Stimulated activated CD8-positive, alpha-beta memory T cell treated with anti-CD3 and anti-CD28 coated beads, Interleukin-7, amount 100 ng/mL, for 1 hour (primary cell): ENCODE measurements at places on chromosomes 16 and 17.

- no peak for DNase-seq
Observed at GRCh38 chr17:81228420-81228819, 5.7 kb upstream of the CEP131 start.

DNA sequence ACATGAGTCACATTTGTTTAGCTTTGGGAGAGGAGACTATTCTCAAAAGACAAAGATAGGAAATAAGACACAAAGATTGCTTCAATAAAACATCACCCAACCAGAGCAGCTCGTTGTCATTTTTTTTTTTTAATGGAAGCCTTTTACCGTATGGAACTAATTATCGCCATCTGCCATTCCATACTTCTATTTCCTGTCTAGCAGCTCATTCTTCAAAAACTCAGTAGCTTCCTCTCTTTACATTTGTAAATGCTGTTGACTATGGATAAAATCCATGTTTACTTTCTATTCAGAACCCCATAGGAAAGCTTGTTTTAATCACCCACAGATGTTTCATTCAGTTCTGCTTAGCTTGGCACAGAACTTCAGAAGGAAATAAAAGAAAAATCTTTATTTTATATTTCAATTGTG lies 110.0 kb upstream of the PSMD7 start:
- DNase-seq, result no peak

DNA sequence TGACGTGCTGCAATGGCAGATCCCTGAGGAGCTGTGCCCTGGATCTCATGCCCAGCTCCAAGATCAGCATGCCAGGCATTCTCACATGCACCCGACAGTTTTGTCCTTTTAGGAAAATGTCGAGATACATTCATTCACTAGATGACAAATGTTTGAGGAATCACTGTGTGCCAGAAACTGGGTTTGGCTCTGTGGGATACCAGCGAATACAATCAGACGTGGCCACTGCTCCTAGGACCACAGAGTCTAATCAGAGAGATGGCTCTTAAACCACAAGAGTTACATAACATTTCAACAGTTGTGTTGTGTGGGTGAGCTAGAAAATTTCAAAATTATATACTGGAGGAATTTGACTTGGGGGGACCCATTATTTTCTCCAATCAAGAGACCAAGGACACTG lies 579.7 kb downstream of the CDH13 start:
- DNase-seq, result no peak

DNA sequence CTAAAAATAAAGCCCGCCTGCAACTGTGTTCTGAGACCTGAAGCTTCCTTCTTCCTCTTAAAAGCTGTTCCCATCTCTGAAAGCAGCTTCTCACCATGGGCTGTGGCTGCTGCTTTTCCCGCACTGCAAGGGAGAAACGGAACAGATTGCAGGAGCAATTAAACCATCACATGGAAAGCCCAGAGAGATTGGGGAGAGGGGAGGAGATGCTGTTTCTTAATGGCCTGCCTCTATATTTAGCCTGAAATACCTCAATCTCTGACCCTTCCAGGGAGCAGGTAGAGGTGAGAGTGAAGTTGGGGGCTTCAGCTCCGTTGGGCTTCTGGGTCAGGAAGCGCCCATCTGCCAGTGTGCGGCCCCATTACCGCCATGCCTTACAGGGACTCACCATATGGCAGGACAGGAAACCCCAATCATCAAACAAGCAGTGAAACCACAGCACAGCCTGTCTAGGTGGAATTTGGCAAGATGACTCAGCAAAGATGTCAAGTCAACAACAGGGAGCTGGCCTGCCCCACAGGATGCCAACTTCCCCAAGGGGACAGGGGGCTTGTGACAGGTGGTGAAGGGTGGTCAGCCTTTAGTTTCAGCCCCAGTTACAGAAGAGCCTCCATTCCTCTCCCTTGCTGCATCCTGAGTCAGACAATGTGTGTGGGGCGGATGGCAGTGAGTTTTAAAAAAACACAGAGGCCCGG lies 286.6 kb upstream of the CCL2 start:
- DNase-seq, result no peak

- no peak for DNase-seq
Observed at GRCh38 chr16:53865494-53865863, 161.5 kb downstream of the FTO start.

DNA sequence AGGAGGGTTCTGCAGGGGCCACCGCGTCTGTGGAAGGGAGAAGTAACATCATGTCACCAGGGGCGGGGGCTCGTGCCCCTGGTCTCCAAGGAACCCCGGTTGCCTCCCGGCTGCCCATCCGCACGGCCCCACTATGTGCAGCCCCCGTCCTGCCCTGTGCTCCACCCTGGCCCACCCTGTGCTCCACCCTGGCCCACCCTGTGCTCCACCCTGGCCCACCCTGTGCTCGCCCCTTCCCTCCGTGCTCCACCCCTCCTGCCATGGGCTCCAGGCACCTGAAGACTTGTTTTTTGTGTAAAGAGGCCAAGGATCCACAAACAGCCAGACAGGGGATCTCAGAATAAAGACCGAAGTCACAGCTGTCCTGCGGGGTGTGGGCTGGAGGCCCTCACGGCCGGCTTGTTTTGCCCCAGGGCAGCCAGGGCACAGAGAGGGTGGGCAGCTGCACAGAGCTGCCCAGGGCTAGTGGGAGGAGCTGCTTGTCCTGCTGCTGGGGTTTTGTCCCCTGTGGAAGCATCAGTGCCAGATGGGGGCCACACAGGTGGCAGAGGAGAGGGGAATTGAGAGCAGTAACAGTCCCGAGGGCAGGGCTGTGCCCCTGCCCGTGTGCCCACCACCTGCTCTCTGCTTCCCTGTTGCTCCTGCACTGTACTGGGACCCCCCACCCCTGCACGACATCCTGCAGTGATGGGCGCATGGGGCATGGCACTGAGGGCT lies 147.0 kb upstream of the CIBAR2 start:
- DNase-seq, result no peak

DNA sequence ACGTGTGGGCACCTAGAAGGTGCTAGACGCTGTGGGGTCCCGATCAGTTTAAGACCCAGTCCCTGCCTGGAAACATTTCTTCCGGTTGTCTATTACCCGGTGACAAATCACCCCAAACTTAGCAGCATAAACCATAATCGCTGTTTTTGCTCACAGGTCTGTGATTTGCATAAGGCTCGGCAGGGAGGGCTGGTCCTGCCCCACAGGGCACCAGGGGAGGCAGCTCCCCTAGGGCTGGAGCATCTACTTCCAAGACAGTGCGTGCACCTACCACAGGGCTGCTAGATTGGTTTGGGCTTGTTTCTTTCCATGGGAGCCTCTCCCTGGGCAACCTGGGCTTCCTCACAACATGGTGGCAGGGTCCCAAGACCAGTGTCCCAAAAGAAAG lies 214.5 kb upstream of the CIBAR2 start:
- DNase-seq, result no peak

DNA sequence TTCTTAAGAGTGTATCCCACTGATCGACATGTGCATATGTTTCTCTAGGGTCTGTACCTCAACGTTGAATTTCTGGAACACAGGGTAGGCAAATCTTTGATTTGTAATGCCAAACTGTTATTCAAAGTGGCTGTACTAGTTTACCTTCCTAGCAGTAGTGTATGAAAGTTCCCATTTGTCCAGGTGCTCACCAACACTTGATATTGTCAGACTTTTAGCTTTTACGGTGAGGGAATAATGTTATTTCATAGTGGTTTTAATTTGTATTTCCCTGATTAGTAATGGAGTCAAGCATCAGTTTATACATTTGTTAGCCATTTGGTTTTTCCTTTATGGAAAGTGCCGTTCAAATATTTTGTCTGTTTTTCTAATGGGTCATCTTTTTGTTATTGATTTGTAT lies 20.3 kb downstream of the GSDMB start:
- no peak for DNase-seq

DNA sequence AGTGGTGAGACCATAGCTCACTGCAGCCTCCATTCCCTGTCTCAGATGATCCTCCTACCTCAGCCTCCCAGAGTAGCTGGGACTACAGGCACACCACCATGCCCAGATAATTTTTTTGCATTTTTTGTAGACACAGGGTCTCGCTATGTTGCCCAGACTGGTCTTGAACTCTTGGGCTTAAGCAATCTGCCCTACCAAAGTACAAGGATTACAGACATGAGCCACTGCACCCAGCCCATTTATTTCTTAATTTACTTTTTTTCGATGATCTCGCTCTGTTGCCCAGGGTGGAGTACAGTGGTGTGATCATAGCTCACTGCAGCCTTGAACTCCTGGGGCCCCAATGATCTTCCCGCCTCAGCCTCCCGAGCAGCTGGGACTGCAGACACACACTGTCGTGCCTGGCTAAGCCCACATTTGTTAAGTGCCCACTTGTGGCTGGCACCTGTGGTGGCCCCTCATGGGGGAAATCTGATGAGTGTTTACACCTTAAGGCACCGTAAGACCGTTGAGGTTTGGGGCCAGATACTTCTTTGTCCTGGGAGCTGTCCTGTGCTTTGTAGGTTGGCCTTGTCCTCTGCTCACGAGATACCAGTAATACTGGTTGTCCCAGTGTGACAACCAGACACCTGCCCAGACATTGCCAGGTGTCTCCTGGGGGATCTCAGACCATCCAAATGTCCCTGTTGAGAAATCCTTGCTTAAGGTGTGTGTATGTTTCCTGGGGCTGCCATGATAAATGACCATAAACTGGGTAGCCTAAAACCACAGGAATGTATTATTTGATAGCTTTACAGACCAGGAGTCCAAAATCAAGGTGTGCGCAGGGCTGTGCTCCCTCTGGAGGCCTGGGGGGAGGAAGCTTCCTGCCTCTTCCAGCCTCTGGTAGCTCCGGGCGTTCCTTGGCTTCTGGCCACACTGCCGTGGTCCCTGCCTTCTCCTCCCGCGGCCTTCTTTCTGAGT lies 141.4 kb upstream of the GSE1 start:
- DNase-seq, result no peak

DNA sequence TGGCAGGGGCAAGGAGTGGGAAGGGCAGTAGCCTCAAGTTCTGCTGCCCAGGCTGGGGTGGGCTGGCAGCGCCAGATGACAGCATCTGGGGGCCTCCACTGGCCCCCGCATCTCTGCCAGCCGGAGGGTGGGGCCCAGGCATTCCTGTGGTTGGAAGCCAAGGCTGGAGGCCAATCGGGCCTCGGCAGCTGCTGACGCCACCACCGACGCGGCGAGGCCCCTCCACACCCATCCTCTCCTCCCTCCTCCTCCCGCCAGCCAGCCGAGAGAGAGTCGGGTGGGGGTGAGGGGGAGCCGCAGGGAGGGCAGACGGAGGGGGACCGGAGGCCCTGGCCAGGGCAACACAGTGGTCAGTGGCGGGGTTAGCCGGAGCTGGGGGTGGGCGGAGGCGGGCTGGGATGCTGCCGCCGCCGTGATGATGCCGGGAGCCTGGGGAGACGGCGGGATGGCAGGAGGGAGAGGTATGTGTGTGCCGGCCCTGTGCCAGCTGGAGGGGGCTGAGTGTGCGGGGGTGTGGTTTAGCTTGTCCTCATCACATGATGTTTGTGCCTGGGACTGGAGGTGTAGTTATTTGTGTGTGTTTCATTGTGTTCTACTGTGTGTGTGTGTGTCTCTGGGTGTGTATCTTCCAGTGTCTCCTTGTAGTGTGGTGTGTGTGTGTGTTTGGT lies 36.6 kb downstream of the ARHGAP23 start:
- no peak for DNase-seq

- no peak for DNase-seq
Observed at GRCh38 chr17:80968602-80969029, 23.0 kb upstream of the CHMP6 start.

DNA sequence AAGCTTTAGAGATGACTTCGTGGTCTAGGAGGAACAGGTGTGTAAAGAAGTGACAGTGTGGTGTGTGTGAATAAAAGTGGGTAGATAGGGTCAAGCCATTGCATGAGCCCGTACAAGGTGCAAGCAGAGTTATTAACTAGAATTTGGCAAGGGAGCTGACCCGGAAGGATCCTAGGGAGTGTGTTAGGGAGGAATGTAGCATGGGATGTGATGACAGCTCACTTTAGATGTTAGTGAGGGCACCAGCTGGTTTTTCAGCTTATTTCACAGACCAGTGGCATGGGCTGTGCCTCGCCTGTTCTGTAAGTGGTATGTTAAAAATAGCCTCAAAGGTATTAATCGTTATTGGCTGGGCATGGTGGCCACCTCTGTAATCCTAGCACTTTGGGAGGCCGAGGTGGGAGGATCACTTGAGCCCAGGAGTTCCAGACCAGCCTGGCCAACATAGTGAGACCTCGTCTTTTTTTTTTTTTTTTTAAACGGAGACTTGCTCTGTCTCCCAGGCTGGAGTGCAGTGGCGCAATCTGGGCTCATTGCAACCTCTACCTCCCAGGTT lies 8.3 kb downstream of the ANKRD40CL start:
- no peak for DNase-seq

- no peak for DNase-seq
Observed at GRCh38 chr16:84520725-84521496, 16.5 kb upstream of the MEAK7 start.

DNA sequence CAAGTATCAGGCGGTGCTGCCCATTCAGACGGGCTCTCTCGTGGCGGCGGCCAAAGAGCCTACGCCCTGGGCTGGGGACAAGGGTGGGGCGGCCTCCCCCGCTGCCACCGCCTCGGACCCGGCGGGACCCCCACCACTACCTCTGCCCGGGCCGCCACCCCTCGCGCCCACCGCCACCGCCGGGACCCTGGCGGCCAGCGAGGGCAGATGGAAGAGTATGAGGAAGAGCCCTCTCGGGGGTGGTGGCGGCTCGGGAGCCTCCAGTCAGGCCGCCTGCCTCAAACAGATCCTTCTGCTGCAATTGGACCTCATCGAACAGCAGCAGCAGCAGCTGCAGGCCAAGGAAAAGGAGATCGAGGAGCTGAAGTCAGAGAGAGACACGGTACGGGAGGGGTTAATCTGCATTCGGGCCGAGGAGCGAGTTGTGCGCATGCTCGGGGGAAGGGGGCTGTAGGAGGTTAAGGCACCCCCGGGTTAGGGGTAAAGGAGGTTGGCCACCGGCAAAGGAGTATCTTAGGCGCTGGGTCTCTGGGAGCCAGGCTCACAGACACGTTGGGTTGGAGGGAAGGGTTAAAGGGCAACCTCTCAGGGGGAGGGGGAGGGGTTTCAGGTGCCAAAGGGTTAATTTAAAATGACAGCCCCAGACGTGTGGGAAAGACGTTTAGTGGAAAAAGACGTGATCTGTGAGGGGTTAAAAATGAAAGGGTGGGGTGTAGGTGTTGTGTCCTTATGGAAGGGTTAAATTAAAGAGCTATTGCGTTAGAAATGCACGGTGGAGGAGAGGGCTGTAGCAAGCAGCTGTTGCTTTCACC lies 1.4 kb downstream of the MSL1 start:
- DNase-seq, result no peak
